ENCODE measurements at places on chromosomes 4 and X. TPM values are rescaled to one million over a fixed set of nuclear protein-coding genes. Genes with fewer than 3 reads are reported as not detected.

The TRIM75 gene
- not detected for total RNA-seq

DNA sequence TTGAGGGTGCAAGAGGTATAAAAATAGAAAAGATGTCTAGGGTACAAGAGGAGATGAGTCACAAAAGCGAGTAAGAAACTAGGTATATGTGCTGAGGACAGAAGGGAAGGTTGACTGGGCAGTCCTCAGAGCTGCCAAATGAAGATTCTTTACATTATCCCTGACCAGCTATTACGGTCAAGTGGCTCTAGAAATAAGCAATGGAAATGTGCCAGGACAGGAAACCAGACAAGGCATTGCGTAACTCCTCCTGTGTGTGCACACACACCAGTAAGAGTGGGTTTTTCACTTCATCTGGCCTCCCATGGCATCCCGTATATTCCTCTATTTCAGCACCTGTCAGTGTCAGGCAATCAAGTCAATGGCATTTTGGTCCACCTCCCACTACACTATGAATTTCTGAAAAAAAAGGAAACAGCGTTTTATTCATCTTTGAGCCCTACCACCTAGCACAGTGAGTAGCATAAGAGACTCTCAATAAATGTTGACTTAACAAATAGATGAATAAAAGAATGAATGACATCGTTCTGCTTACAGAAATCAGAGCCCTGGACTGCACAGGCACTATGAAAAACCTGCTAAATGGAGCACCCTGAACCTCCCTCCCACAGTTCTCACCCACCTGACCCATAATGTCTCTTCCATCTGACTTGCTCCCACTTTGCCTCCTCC lies 62.6 kb upstream of the KLF3 start:
- H3K27me3 ChIP-seq = no peaks in the 10 kb centered on the region
- H3K4me3 ChIP-seq = no peak overlapping the region
- no peak overlapping the region for H3K27ac ChIP-seq
- no peaks in the 10 kb centered on the region for H3K36me3 ChIP-seq

DNA sequence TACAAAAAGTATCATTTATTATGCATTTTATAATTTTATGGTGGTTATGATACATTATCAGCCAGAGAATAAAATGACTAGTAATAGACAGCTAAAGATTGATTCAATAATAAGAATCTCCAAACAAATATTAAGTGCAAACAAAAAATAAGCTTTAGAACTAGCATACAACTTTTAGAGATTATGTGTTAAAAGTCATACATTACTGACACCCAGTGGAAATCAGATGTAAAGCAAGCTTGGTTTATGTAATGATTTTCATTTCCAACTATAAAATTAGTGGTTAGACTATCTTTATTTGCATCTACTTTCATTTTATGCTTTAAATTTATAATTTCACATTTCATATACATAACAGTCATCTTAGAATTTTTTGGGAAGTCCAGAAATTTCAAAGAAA lies 57.7 kb downstream of the IL13RA2 start:
- no peaks in the 10 kb centered on the region for H3K4me1 ChIP-seq
- no peak for DNase-seq
- H3K27ac ChIP-seq = no peak overlapping the region
- no peaks in the 10 kb centered on the region for H3K27me3 ChIP-seq
- no peaks in the 10 kb centered on the region for H3K36me3 ChIP-seq

- peaks cover 29% of the 10 kb centered on the region for H3K4me1 ChIP-seq
- no peak overlapping the region for H3K27ac ChIP-seq
- H3K27me3 ChIP-seq = no peaks in the 10 kb centered on the region
- DNase-seq = no peak
- no peak overlapping the region for H3K4me3 ChIP-seq
- peaks cover 4% of the 10 kb centered on the region for H3K36me3 ChIP-seq
Measured at GRCh38 chr4:26984896-26985295, 124.3 kb downstream of the STIM2 start.

- no peaks in the 10 kb centered on the region for H3K27me3 ChIP-seq
- no peak overlapping the region for H3K4me3 ChIP-seq
- H3K4me1 ChIP-seq = no peaks in the 10 kb centered on the region
- DNase-seq = no peak
- H3K36me3 ChIP-seq = no peaks in the 10 kb centered on the region
Measured at GRCh38 chrX:40132751-40133150, 35.0 kb upstream of the BCOR start.

GRCh38 chrX:122913764-122914163 lies 270.3 kb upstream of the GRIA3 start:
- no peaks in the 10 kb centered on the region for H3K27me3 ChIP-seq
- H3K27ac ChIP-seq = no peak overlapping the region
- DNase-seq = no peak
- H3K4me3 ChIP-seq = no peak overlapping the region
- no peaks in the 10 kb centered on the region for H3K36me3 ChIP-seq
- H3K4me1 ChIP-seq = no peaks in the 10 kb centered on the region
